Caudate nucleus (tissue), 63 donors: ENCODE measurements at places on chromosomes 7 and 10.
A peak's percentile ranks its signal among the peaks of the same experiment; 100 is the strongest.

DNA sequence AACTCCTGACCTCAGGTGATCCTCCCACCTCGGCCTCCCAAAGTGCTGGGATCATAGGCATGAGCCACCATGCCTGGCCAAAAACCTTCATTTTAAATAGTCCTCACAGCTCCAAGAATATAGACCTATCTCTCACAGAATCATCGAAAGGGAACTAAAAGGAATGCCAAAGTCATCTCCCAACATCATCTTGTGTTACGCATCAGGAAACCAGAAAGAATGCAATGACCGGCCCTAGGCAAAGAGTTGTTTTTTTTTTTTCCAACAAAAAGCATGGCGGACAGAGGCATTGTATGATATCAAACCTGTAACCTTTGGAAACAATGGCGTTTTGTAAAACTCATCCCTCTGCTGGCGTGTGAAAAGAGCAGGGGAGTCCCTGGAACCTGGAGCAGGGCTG is 73.2 kb downstream of the FAM107B start:
- DNase-seq, result no peak

DNA sequence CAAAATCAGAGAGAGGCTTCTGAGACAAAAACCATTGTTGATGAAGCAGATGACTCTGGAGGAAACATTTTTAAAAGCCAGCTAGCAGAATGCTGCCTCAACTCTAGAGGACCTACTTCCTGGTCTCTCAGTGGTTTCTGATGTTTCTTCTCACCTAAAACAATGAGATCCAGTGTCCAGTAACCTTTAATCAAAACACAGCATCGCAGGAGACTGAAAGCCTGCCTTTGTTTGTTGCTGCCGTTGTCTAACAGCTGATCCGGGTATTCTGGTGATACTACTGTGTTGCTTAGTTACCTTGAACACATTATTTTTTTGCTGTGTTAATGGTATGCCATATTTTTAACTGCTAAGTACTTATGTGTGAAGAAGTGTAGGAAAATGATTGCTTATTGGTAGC is 70.9 kb downstream of the WIPF3 start:
- DNase-seq, result no peak

- no peak for DNase-seq
Measured at GRCh38 chr7:37354656-37355131, 94.0 kb downstream of the ELMO1 start.

DNA sequence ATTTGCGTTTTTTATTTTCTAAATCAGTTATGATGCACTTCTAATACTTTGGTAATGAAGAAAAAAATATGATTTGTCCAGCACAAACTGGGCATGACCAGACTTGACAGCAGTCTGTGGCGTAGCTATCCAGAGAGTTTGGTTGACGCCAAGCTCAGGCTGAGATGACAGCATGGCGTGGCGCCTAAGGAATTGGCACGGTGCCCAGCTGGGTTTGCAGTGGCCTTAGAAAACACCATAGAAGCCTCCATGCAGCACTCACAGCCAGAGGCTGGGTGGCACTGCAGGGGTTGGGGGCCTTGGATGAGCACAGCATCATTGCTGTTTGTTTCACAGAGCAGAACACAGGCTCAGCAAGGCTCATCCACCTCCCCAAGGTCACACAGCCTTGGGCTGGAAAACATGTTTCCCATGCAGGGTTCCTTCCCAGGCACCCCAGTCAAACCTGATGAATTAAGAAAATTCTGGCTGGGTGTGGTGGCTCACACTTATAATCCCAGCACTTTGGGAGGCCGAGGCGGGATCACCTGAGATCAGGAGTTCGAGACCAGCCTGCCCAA is 88.9 kb downstream of the GTF2IRD1 start:
- DNase-seq, result peak; percentile 15

GRCh38 chr10:58887474-58887873 is 289.0 kb upstream of the PHYHIPL start:
- no peak for DNase-seq

GRCh38 chr10:129647590-129647989 is 180.5 kb downstream of the MGMT start:
- no peak for DNase-seq

GRCh38 chr7:54837168-54837567 is 78.2 kb upstream of the SEC61G start:
- DNase-seq, result no peak

- peak; percentile 41 for DNase-seq
Measured at GRCh38 chr7:5694912-5695726, 86.3 kb downstream of the RNF216 start.

DNA sequence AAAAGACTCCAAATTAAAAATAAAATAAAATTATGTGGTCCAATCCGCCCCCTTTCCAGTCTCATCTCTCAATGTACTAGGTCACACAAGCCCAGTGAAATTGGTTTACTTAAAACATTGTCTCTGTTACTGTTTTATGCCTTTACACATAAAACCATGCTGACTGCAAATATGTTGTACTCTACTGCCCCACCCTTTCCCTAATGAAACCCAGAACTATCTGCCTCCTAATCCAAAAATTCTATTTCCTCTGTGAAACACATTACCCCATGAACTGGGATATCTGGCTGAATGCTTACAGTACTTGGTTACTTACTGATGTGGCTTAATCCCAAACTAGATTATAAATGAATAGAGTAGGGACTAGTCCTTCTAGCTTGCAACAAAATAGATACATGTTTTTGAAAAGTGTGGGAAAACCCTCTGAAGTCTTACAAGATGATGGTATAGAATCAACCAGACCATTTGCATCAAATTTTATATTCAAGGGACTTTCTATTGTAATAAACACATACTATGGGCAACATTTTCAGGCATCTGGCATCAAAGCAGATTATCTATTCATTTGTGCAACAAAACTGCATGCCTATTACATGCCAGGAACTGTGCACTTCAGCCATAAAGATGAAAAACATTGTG is 10.0 kb upstream of the KMT2E start:
- DNase-seq, result no peak

GRCh38 chr7:155391414-155391813 is 66.5 kb upstream of the EN2 start:
- DNase-seq, result no peak

GRCh38 chr10:110101464-110102144 is 93.8 kb downstream of the ADD3 start:
- no peak for DNase-seq

DNA sequence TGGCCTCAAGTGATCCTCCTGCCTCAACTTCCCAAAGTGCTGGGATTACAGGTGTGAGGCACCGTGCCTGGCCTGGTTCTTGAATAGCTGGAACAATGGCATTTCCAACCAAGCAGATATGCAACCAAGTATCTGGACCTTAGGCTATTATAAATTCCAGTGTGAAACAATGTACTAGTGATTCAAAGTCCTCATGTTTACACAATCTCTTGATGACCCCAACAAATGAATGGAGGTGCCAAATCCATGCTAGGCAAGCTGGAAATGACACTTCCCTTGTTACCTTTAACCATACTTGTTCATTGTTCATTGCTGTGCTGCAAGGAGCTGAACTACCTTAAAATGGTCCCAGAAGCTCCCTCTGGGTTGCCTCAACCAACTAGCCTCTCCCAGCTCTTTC is 282.2 kb upstream of the KLF14 start:
- DNase-seq, result no peak

DNA sequence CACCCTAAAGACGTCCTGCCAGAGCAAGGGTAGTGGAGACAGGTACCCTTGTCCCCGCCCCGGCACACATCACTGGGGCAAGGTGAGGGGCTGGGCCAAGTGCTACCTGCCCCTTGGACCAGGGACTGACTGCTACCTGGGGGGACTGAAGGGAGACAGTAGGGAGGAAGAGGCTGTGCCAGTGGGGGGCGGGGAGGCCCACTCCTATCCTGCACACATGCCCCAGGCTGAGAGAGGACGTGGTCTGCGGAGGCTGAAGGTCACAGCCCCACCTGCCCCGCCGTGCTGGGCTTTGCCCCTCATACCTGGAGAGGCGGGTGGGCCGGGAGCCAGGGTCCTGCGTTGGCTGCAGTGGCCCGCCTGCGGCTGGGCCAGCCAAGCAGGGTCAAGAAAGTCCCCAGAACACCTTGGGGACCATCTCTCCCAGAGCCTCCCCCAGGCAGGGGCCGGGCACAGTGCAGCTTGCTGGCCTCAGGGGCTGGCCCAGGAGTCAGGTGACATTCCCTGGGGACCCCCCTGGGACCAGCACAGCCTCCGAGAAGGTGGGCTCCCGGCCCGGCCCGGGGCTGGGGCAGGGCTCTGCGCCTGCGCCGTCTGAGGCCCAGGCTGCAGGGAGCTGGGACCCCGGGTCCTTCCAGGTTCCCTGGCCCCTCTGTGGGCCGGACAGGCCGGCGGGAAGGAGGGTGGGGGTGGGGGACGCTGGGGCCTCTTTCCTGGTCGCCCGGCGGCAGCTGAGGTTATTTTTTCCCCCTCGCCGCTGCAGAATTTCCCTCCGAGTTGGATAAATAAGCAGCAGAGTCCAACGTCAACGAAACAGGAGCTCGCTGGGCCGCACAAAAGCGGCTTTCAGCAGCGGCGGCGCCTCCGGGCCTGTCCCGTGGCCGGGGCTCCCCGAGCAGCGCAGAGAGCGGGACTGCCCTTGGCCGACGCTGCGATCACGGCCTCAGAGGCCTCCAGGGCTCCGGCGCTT is 9.8 kb upstream of the FZD9 start:
- peak; percentile 36 for DNase-seq

- DNase-seq, result no peak
Measured at GRCh38 chr10:109308971-109309370, 614.3 kb downstream of the XPNPEP1 start.

- DNase-seq, result no peak
Measured at GRCh38 chr10:55369670-55370420, 568.8 kb upstream of the PCDH15 start.

DNA sequence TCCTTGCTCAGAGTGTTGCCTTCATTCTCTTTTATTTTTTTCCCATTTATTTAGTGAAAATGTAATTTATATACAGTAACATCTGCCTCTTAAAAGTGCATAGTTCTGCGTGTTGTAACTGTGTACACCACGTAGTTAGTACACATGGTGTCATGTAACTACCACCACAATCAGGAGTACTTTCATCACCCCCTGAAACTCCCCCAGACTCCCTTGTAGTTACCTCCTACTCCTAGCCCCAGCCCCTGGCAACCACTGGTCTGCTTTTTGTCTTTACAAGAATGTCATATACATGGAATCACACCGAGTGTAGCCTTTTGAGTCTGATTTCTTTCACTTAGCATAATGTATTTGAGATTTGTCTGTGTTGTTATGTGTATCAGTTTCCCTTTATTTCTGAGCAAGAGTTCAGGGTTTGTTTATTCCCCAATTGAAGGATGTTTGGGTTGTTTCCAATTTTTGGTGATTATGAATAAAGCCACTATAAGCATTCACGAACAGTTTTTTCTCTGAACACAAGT is 50.6 kb downstream of the GRK5 start:
- no peak for DNase-seq

DNA sequence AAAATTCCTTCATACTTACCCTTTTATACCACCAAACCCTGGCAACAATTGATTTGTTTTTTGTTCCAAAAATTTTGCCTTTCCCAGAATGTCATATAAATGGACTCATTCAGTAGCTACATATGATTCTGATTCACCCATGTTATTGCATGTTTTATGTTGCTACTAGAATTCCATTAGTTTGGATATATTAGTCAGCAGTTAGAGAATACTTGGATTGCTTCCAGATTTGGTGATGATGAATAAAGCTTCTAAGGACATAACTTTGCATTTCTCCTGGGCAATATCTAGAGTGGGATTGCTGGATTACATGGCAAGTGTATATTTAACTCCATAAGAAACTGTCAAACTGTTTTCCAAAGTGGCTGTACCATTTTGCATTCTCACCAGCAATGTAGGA is 806.9 kb downstream of the DNAJB9 start:
- no peak for DNase-seq

DNA sequence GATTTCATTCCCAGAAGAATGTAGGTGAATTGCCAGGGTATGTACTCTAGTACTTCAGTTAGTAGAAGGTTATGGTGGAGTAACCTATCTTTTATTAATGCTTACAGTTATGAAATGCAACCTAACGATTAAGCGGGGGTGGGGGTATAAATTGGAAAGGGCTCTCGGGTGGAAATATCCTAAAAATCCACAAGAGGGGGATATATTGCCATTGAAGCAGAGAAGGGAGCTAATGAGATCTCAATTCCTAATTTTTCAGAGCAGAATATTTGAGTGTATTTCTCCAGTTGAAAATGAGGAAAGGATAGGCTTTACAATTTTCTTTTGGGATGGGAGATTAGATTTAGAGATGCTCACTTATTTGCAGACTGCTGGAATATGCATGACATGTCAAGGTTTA is 90.8 kb downstream of the DNAJB9 start:
- DNase-seq, result no peak

DNA sequence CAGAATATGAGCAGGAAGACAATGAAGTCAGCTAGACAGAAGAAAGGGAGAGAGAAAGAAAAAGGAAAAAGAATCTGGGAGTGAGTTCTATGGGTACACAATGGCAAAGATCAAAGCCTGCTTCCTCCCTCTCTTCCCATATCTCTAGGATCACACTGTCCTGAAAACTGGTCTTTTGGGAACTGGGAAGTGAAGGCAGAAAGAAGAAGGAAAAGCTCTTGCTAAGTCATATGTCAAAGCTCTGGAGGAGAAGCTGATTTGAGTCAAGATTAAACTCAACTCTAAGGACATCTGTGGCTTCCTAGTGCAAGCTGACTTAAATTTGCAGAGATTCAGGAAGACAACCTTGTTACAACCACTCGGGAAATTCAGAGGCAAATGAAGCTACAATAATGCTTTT is 147.5 kb downstream of the DOCK4 start:
- DNase-seq, result no peak

GRCh38 chr10:2938869-2939268 is 128.5 kb upstream of the PFKP start:
- DNase-seq, result no peak

DNA sequence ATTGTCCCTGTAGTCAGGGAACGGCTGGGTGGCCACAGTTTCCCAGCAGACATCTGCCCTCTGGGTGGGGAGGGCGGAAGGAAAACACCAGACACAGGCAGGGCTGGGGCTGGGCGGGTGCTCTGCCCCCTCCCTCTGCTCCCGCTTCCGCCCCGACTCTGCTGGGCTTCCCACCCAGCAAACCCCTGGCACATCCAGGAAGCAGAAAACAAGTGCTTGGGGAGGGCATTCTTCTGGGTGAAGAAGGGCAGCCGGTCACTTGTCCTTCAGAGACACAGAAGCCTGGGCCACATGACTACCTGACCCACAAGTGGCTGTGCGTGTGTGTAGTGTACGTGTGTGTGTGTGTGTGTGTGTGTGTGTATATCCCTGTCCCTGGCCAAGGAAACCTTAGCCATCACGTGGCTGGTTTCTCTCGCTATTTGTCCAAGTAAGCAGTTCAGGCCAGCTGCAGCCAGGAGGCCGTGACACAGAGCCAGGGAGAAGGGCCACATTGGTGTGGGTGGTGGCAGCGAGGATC is 77.9 kb downstream of the ZMIZ1 start:
- peak; percentile 55 for DNase-seq

GRCh38 chr10:44725404-44725803 is 185.7 kb upstream of the TMEM72 start:
- DNase-seq, result no peak

- no peak for DNase-seq
Measured at GRCh38 chr7:81407094-81407493, 362.8 kb downstream of the HGF start.

- peak; percentile 55 for DNase-seq
Measured at GRCh38 chr10:24952707-24953645, 570 bp upstream of the PRTFDC1 start.
